Activated T-cell treated with anti-CD3 and anti-CD28 coated beads, Interleukin-2, amount 50 U/mL, for 24 hours (primary cell): ENCODE measurements at places on chromosomes 4 and X.

DNA sequence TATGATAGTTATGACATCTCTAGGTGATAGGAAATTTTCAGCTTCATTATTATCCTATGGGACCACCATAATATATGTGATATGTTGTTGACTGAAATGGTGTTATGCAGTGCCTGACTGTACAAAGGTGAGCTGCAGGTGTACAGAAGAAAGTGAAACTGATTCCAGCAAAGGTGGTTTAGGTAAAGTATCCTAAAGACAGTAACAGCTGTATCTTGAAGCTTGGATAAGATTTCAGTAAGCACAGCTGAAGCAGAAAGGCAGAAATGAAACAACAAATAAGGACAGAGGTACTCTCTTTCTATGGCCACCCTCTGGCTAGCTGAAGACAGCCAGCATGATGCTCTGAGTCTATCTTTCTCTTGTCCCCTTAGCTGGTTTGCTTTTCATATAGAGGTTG, 30.0 kb upstream of the PGK1 start:
- DNase-seq, result no peak

- no peak for DNase-seq
These were observed 47.1 kb downstream of the SLC9A6 start for GRCh38 chrX:136032370-136032769.

- DNase-seq, result no peak
These were observed 38.6 kb downstream of the RWDD4 start for GRCh38 chr4:183620421-183620820.

DNA sequence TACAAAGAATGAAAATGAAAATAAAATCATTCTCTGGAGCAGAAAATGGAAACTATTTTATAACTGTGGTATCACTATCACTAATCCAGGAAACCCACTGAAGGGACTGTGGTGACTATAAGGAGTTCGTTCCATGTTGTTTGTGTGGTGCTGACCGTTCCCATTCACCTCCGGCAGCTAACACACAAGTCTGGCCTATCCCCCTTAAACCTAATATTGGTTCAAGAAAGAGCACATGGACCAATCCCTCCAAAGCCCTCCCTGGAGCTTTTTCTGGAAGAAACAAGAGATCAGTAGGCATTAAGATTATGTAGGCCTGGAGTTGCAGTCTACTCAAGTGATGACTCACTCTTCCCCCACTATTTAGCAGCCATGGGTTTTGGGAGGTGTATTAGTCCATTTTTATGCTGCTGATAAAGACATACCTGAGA, 25.9 kb upstream of the FAM241A start:
- DNase-seq, result peak; percentile 59

DNA sequence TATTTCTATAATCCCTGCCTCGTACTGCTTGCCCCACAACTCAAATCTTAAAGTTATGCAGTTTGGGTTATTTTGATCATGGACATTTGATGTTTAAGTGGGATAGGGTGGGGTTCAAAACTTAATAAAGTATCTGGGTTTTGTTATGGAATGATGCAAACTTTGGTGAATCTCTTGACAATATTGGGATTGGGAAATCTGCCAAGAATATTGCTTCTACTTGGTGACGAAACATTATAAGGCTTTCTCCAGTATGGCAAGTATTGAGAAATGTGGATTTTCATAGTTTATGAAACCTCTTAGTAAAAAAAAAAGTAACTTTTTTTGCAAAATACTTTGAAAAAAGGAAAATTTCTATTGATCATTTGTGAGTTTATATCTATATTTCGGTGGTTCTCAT, 130.8 kb upstream of the SFRP2 start:
- no peak for DNase-seq

- DNase-seq, result no peak
These were observed 55.7 kb upstream of the PDGFRA start for GRCh38 chr4:54173281-54173912.

DNA sequence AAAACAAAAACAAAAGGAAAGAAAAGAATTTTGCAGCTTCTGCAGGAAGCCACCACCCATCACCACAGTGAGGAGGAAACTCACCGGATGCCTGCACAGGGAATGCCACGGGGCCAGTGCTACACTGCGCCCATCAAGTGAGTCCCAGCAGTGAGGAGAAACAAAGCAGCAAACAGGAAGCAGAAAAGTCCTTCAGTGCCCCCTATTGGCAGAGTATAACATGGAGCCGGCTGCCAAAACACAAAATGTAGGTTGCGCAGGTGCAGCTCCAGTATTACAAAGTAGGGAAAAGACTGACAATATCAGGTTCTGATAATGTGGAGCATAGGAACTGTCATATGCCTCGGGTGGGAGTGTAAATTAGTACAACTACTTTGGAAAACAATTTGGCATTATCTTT, 23.3 kb upstream of the SCML2 start:
- DNase-seq, result no peak

DNA sequence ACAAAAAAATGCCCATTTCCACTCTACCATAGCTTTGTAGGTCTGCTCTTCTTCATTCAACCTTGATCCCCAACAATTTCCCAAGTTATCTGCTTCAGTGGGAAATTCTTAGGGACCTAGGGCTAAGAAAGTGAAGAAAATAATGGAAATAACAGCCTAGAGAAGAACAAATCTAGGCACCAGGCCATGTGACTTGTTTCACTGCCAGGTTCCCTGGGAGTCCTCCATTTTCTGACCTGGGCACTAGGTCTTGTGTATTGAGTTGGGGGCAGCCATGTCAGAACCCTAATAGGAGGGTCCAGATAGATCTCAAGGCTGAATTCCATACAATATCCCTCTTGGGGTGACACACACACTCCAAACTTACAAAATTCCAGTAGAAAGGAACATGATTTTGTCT, 194.6 kb upstream of the STK26 start:
- no peak for DNase-seq

DNA sequence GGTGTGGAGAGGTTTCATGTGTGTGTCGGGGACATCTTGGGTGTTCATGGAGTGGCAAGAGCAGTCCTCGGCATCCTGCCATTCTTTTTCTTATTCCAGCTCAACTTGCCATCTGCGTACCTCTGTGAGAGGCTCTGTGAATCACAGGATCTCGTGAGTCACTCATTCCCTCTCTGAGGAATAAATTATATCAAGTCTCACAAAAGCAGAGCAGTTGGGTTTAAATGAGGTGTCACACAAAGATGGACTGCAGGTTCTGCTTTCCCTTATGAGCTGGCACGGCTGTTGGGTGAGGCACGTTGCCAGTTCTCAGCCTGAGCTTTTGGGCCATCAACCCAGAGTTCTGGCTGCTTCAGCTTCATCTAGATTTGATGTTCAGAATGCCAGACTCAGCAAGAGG, 6.8 kb upstream of the OCIAD2 start:
- no peak for DNase-seq
